GM12878 (cell line): ENCODE measurements at places on chromosomes 13 and 19. TPM values are rescaled to one million over a fixed set of nuclear protein-coding genes. Genes with fewer than 3 reads are reported as not detected.

The UQCR11 gene
- total RNA-seq: 223 and 247 TPM in 2 replicates

The TRPM4 gene
- 0.10 and 0.32 TPM in 2 replicates for total RNA-seq

The ZNF844 gene
- 1.1 and 1.4 TPM in 2 replicates for total RNA-seq

DNA sequence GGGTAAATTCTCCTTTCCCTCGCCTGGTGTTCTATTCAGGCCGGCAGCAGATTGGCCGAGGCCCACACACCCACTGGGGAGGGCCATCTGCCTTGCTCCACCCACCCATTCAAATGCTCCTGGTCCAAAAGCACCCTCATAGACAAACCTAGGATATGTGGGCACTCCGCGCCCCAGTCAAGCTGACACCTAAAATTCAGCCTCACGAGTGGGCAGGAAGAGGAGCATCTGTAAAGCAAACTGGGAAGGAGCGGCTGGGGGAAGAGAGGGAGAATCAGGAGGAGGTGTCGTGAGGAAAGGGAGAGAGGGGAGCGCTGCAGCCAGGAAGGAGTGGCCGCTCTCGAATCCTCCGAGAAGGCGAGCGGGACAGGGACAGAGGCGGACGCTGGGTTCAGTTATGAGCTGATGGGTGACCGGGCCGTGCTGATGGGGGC lies 136.9 kb downstream of the USP12 start:
- DNase-seq: no peak

GRCh38 chr13:75468098-75468497 lies 13.9 kb downstream of the TBC1D4 start:
- no peak for DNase-seq

DNA sequence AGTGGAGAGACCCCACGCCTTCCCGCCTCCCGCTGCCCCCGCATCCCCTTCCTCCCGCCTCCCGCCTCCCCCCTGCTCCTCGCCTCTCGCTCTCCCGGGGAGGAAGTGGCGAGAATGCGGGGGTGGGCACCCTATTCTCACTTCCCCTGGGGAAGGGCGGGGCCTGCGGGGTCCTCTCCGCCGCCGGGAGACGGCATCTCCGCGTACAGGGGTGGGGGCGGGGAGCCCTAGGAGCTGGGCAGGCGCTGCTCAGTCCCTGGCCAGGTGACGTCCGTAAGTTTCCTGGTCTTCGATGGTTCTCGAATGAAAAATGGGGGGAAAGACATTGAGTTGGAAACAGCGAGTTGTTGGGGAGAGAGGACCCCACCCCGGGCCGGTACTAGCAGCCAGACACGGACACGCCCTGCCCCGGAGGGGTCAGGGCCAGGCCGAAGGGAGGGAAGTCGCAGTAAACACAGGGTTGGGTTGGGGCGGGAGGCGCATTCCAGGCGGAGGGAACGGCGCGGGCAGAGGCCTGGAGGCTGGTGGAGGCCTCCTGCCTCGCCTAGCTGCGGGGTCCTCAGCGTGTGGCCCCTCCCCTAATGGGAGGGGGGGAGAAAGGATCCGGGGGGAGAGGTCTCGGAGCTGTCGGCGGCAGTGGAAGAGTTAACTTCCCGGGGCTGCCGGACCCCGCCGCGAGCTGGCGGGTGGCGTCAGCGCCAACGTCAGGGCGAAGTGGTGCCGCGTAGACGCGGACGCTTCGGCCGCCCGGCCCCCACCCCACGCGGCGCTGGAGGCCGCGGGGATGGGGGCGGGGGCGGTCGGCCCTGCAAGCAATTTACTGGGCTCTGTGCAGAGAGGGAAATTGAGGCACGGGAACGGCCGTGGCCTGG lies 10.4 kb upstream of the JUND start:
- DNase-seq: no peak

DNA sequence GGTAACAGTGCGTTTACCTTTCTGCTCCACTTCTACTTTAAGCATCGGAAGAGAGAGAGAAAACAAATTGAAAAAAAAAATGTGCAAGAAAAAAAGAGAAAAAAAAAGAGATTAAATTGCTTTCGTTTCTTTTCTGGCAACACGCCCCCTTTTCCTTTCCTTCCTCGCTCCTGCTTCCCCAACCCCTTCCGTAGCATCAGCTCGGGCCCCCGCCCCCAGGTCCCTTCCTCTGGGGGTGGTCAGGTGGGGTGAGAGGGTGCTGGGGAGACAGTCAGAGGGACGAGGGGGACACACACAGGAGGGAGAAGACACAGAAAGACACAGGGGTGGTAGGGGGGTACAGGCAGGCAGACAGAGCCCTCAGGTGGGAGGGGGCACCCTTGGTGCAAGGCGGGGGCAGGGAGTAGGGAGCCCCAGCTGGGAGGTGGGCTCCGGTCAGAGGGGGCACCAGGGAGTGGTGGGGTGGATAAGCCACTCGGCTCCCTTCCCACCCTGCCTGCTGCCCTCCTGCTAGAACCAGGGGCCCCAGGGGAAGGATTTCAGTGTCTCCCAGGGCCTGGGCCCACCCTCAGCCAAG lies 30.7 kb upstream of the ASF1B start:
- DNase-seq: no peak

- no peak for DNase-seq
These were observed 44.0 kb downstream of the KLF2 start for GRCh38 chr19:16368385-16369305.

GRCh38 chr19:7524992-7525739 lies 2.7 kb downstream of the MCOLN1 start:
- DNase-seq: no peak

- no peak for DNase-seq
These were observed 84.3 kb downstream of the SLAIN1 start for GRCh38 chr13:77781808-77782207.

DNA sequence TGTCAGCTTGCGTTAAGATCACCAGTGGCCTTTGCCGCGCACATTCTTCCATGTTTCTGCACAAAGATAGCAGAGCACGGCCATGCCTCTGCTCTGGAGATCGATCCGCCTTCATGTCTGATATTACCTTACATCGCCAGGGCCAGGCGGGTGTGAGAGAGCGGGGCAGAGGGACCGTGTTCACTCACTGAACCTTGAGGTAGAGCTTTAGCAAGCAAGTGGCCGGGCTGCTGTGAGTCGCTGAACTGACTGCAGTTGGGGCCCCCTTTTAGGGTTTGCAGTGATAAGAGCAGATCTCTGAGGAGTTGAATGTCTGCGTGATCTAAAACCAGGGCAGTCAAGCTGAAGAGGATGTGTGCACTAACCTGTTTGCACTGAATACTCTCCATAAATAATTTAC lies 275.4 kb upstream of the OBI1 start:
- no peak for DNase-seq

DNA sequence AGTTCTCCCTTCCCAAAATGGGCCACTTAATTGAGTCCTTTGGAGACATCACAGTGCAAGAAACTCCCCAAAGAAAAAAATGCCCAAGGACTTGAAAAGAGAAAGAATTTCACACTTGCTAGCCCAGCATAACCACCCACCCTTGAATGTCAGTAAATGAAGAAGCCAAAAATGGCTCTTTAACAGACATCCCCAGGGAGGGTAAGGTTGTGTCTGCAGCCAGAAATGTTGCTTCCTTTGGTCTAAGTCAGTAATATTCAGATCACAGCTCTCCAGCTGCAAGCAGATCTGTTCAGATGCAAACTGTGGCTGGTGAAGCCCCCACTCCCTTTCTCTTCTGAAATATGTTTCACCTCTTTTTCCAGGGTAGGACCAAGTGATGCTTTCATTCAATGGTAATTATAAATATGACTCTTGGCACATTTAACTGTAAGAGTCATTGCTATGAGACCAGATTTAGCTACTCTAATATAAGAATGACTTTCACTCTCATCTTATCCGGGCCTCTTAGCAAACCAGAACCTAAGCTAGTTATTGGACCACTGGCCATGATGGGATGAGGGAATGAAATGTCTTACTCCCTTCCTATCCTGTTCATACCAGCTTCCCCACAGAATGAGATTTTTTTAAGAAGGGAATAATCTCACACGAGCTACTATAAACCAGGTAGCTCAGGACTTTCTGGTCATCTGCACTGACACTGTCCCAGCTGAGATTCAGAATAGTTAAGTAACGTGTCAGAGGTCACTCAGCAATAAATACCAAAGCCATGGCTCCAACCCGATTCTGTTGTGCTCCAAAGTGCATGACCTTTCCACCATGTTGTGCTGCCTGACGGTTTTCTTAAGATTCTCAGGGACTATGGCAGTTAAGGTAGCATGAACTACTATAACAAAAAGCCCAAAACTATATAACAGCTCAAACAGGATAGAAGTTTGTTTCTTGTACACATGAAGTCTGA lies 234.1 kb downstream of the FOXO1 start:
- peak; percentile 48 for DNase-seq

DNA sequence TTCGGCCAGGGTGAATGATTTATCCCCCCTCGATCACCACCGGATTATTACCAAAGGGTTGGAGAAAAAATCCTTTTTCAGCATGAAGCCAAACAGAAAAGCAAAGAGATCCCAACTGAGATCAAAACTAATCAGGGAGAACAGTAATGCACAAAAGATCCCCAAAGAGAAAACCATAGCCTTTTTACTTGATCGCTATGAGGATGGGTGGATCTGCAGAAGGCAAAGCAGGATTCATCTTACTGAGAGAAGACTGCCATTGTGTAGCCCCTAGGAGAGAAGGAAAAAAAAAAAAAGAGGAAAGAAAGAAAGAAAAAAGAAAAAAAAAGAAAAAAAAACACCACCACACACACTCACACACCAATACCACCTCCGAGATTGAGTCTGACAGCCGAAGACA lies at the start of gene FGF14:
Gene FGF14, minus strand, starts transcription at position 283 of the 400 bp plus-strand sequence.
- no peak for DNase-seq

GRCh38 chr13:78325585-78325984 lies 277.8 kb downstream of the POU4F1 start:
- DNase-seq: no peak

DNA sequence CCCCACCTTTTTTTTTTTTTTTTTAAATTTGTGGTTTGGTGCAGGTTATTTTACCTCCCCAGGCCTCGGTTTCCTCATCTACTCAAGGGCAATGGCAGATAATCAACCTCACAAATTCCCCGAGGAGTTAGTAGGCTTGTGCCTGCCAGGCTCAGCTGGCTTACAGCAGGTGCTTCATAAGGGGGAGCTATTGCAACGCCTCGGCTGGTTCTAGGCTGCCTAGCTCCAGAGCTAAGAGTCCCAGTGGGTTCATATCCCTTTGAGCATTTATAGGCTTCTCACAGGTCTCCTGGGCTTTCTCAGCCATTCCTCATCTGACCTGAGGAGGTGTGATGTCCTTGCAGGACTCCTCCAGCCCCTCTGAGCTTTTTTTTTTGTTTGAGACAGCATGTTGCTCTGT lies 10.6 kb downstream of the BCKDHA start:
- no peak for DNase-seq
